Activated T-helper 2 cell treated with anti-CD3 and anti-CD28 coated beads, Interferon-gamma antibody, Interleukin-2, Interleukin-4, amounts not matched to agents 10 μg/mL and 5 μg/mL and 100 μg/mL, durations not matched to agents 14 hours and 24 hours and 36 hours (primary cell): ENCODE measurements at places on chromosomes 6 and 20. TPM values are rescaled to one million over a fixed set of nuclear protein-coding genes. Genes with fewer than 3 reads are reported as not detected.

CNR1 gene
- not detected in 2 replicates for total RNA-seq

GRCh38 chr6:33954453-33954852 is 150.7 kb upstream of the MLN start:
- no peak for DNase-seq

- no peak for DNase-seq
Observed at GRCh38 chr6:157152556-157152955, 170.8 kb downstream of the TMEM242 start.

DNA sequence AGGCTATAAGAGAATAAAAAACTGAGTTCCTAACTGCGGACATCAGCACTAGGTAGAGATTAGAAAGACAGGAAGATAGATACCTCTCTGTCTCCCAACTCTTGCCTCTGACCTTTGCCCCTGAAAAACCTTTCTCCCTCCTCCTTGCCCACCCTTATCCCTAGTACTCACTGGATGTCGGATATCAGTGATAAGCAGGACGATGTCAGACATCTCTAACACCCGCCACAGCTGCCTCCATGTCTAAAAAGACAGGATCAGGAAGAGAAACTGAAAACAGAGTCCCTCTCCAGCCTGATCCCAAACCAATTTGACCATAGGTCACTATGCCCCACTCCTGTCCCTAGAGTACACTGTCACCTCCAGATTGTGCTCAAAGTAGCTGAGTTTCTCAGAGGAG is 1.9 kb downstream of the GNL1 start:
- DNase-seq = no peak

GRCh38 chr20:61964675-61965605 is 100.7 kb downstream of the TAF4 start:
- DNase-seq = no peak

SLC17A1 gene
- total RNA-seq = 0.32 and 0.34 TPM in 2 replicates

- DNase-seq = no peak
Observed at GRCh38 chr20:46900086-46900485, 5.4 kb downstream of the EYA2 start.

DNA sequence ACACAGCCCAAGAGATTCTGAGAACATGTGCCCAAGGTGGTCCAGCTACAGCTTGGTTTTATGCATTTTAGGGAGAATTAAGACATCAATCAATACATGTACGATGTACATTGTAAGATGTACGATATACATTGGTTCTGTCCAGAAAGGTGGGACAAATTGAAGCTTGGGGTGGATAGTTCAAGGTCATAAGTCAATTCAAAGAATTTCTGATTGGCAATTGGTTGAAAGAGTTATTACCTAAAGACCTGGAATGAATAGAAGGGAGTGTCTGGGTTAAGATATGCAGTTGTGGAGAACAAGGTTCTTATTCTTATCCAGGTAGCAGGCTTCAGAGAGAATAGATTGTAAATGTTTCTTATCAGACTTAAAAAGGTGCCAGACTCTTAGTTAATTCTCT is 31.8 kb upstream of the LCA5 start:
- DNase-seq = no peak

PPP1R14C gene
- total RNA-seq = 0.11 and 0.23 TPM in 2 replicates

FUCA2 gene
- total RNA-seq = 20.9 and 22.8 TPM in 2 replicates

DNA sequence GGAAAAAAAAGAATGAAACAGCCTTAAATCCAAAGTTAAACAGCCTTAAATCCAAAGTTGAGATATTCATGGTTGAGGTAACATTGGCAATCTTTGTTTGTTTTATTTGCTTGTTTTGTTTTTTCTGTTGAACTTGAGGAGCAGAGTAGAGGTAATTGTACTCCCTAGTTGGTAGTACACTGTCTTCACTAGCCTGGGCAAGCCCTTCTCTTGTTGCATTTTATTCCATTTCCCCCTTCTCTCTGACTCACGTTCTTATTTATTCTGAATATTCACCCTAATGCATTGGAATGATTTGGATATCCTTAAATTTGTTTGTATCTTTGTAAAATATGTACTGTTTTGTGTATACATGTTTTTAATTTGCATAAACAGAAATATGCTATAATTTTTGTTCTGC is 397.6 kb downstream of the CDC5L start:
- DNase-seq = no peak

SIRPG gene
- 25.1 and 28.7 TPM in 2 replicates for total RNA-seq

DNA sequence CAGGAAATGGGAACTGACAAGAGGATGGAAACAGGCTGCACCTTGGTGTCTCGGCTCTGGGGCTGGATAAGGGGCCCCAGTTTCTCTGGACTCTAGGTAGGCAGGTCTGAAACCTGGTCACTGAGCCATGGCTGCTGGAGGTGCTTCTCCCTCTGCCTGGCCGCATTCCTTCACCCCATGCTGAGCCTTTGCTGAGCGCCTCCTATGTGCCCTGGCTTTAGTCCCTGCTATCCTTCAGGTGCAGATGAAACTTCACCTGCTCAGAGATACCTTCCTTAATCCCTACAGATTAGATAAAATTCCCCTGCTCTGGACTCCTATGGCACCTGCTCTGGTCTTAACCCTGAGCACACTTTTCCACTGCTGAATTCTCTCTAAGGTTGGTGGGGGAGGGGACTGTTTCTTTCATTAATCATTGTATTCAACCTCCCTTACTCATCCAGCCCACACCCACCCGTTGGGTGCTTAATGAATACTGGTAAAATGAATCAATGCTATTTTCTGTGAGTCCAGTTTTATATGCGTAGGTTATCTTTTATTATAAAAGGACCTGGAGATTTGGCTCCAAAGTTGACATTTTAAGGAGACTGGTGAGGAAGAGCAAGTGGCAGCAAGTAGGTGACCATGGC is 19.3 kb downstream of the MYLK4 start:
- DNase-seq = no peak

TRAPPC3L gene
- not detected in 2 replicates for total RNA-seq

GRCh38 chr6:67538032-67538431 is 1097.0 kb upstream of the ADGRB3 start:
- no peak for DNase-seq

TCF15 gene
- not detected in 2 replicates for total RNA-seq

ELOVL4 gene
- 0.76 and 0.98 TPM in 2 replicates for total RNA-seq

SLPI gene
- not detected in 2 replicates for total RNA-seq

BTN3A1 gene
- total RNA-seq = 34.8 and 38.6 TPM in 2 replicates

DCBLD1 gene
- total RNA-seq = 4.0 and 7.5 TPM in 2 replicates

- DNase-seq = no peak
Observed at GRCh38 chr6:107991772-107992550, 34.0 kb upstream of the SEC63 start.

SPATA25 gene
- total RNA-seq = 0.60 and 1.1 TPM in 2 replicates

PSORS1C1 gene
- not detected in 2 replicates for total RNA-seq

DNA sequence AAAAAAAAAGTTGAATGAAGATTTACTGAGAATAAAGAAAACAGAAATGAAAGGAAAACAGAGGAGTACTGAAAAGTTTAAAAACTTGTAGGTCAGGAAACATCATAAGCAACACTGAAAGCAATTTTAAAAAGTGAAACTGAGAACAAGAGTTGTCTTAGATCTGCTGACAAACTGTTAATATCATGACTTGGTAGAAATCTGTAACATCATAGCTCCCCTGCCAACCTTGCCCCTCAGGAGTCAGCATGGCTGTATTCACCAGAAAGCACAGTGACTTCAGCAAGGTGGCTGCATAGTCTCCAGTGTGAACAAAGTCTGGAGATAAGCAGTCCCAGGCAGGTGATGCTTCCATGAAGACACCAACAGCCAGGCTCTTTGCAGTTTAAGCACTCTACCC is 5.3 kb downstream of the NAA20 start:
- peak; percentile 11 for DNase-seq

TFAP2A gene
- total RNA-seq = 0.23 TPM in 1 of 2 replicates, not detected in the other

- DNase-seq = no peak
Observed at GRCh38 chr20:1324598-1325172, 4.3 kb downstream of the SDCBP2 start.

GRCh38 chr6:15033850-15034203 is 212.0 kb upstream of the JARID2 start:
- DNase-seq = no peak

DNA sequence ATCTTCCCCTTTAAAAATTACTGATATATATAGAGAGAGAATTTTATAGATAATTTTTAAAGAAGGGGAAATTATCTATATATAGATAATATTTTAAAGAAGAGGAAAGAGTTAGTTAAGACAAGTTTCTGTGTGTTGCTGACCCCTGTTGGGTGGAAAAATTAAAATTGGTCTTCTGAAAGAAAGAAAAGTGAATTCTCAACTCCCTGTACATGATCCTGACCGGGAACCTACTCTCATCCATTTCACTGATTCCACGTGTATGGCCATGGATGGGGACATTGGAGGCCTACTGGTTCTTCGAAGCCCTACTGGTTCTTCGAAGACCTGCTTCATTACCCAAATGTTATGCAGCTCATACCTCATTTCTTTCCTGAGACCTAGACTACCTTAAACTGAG is 53.0 kb upstream of the TCF21 start:
- no peak for DNase-seq
